ENCODE measurements at places on chromosomes 7 and 10. TPM values are rescaled to one million over a fixed set of nuclear protein-coding genes. Genes with fewer than 3 reads are reported as not detected.

- no peak overlapping the region for H3K4me3 ChIP-seq
- DNase-seq: no peak
- no peaks in the 10 kb centered on the region for H3K36me3 ChIP-seq
- no peaks in the 10 kb centered on the region for H3K4me1 ChIP-seq
- no peaks in the 10 kb centered on the region for H3K27me3 ChIP-seq
- H3K27ac ChIP-seq: no peak overlapping the region
These were observed 512.5 kb downstream of the ETV1 start for GRCh38 chr7:13476881-13477444.

Gene LAMTOR4
- 69.6 TPM for total RNA-seq

GRCh38 chr7:56222866-56223265, 106.6 kb upstream of the NUPR2 start:
- H3K4me3 ChIP-seq: no peak overlapping the region
- DNase-seq: no peak
- H3K36me3 ChIP-seq: no peaks in the 10 kb centered on the region
- no peaks in the 10 kb centered on the region for H3K4me1 ChIP-seq

- no peak overlapping the region for H3K27ac ChIP-seq
- peaks cover 11% of the 10 kb centered on the region for H3K4me1 ChIP-seq
- no peaks in the 10 kb centered on the region for H3K36me3 ChIP-seq
- DNase-seq: no peak
These were observed 134.8 kb downstream of the WDR37 start for GRCh38 chr10:1190791-1191490.

DNA sequence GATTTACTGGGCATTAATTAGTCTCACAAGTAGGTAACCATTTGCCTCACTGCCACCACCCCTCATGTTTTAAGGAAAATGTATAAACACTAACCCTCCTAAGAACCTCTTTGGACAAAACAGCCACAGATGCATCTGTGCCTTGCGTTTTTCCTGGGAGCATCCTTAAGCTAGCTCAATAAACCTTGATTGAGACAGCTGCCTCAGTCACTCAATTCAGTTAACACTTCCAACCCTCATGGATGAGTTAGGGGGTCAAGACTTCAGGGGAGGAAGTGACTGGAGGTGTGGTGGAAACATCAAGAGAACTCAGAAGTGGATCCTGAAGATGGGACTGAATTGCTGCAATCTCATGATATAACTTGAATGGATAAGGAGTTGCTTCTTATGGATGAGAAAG, 31.5 kb downstream of the CUL2 start:
- peaks cover 29% of the 10 kb centered on the region for H3K36me3 ChIP-seq
- H3K27me3 ChIP-seq: no peaks in the 10 kb centered on the region
- no peak overlapping the region for H3K4me3 ChIP-seq

DNA sequence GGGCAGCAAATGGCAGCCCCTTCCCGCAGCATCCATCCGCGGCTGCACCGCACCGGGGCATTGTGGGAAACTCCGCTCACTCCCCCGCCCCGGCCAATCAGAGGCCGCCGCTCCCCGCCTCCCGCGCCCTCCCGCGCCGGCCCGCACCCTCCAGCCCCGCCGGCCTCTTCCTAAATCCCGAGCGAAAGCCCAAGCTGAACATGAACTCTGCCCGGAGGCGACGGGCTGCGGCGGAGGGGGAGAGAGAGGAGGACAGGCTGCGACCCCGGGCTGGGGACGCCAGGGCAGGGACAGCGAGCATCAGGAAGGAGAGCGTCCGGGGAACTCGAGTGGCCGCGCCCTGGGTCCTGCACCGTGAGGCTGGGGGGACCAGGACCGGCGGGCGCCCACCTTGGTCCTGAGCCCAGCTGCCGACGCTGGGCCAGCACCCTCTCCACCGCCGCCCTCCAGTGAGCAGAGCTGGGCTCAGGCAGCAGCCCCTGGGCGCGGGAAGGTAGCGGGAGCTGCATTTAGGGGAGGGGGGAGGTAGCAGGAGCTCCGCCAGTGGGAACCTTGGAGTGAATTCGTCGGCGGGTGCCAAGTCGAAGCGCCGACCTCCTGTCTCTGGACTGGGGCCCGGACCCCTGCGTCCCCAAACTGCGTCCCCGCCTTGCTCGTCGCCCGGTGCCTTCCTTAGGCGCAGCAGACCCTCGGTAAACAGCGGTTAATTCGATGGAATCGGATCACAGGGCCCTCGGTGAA, at the start of gene DGKI:
TSS of gene DGKI (minus strand) at position 148 of the 741 bp plus-strand sequence.
- peaks cover 57% of the 10 kb centered on the region for H3K27me3 ChIP-seq
- H3K4me1 ChIP-seq: peaks cover 6% of the 10 kb centered on the region
- DNase-seq: peak; percentile 11
- H3K4me3 ChIP-seq: peak within 1 kb of the TSS; percentile 32
- no peak within 1 kb of the TSS for H3K27ac ChIP-seq

DNA sequence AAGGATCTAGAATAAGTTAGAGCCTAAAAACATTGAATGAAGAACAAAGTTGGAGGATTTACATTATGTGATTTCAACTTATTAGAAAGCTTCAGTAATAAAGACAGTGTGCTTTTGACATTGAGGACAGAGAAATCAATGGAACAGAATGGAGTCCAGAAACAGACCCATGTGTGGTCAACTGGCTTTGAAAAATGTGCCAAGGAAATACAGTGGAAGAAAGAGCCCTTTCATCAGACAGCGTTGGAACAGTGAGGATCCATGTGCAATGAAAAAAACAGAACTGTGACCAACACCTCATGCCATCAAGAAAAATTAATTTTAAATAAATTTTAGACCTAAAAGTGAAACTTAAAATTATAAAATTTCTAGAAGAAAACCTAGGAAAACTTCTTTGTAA, 50.6 kb upstream of the LRRC18 start:
- H3K4me3 ChIP-seq: no peak overlapping the region
- H3K27ac ChIP-seq: no peak overlapping the region
- no peak for DNase-seq
- no peaks in the 10 kb centered on the region for H3K4me1 ChIP-seq
- H3K27me3 ChIP-seq: no peaks in the 10 kb centered on the region

Gene TLX1
- total RNA-seq: not detected

DNA sequence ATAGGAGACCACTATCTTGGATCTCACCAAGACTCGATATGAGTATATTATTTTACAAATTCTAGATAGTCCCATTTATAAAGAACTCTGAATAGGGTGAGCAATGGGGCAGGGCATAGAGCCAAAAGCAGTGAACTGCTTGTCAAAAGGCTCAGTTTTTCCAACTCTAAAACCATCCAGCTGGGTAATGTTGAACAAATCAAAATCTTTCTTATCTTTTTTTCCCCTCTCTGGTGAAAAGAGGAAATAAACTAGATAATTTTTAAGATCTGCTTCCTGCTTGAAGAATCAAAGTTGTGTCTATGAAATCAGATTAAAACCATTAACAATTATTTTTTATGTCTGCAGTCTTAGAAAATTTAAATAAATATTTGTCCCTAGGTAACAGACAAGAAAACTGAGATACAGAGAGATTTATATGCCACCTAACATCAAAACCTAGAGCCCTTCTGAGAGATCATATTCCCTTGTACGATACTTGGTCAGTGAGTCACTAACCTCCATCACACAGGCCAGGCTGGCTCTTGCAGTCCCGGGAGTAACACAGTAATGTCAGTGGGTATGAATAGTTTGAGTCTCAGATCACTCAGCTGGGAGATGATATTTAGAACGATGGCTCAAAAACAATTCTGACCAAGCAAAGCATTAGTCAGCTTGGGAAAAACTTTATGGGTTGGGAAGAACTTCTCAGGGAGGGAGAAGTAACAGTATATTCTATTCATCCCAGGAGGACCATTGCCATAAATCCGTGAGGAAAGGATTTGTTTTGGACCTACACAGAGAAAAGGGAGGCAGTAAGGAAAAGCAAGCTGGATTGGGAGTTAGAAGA, 178.8 kb downstream of the REEP3 start:
- no peaks in the 10 kb centered on the region for H3K36me3 ChIP-seq
- DNase-seq: peak; percentile 46

GRCh38 chr7:44194069-44194468, 4.8 kb upstream of the GCK start:
- peaks cover 6% of the 10 kb centered on the region for H3K27me3 ChIP-seq
- peak; percentile 75 for DNase-seq
- no peaks in the 10 kb centered on the region for H3K36me3 ChIP-seq
- H3K4me1 ChIP-seq: peaks cover 8% of the 10 kb centered on the region
- no peak overlapping the region for H3K4me3 ChIP-seq

- peaks cover 1% of the 10 kb centered on the region for H3K27me3 ChIP-seq
- H3K4me3 ChIP-seq: peak overlapping the region; percentile 16
- no peak for DNase-seq
- no peaks in the 10 kb centered on the region for H3K36me3 ChIP-seq
- H3K27ac ChIP-seq: no peak overlapping the region
These were observed 181.3 kb upstream of the FZD1 start for GRCh38 chr7:91082852-91083495.

Gene CHST15
- total RNA-seq: 0.40 TPM

DNA sequence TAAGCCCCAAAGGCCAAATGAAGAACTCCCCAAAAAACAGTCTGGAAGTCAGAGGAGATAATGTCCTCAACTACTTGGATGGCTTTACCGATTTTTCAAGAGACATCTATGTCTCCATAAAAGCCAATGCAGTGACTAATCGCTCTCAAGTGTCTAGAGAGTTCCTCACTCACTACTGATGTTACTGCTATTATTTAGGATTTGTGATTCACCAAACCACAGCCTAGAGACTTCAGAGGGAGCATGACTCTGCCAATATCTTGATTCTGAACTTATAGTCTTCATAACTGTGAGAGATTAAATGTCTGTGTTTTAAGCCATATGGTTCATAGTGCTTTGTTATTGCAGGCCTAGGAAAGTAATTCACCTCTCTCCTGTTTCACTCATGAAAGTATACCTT, 160.2 kb downstream of the IPMK start:
- no peaks in the 10 kb centered on the region for H3K36me3 ChIP-seq
- no peak overlapping the region for H3K27ac ChIP-seq
- H3K27me3 ChIP-seq: peaks cover 4% of the 10 kb centered on the region
- no peaks in the 10 kb centered on the region for H3K4me1 ChIP-seq
- H3K4me3 ChIP-seq: no peak overlapping the region
- DNase-seq: no peak

Gene AGAP5
- 10.3 TPM for total RNA-seq

DNA sequence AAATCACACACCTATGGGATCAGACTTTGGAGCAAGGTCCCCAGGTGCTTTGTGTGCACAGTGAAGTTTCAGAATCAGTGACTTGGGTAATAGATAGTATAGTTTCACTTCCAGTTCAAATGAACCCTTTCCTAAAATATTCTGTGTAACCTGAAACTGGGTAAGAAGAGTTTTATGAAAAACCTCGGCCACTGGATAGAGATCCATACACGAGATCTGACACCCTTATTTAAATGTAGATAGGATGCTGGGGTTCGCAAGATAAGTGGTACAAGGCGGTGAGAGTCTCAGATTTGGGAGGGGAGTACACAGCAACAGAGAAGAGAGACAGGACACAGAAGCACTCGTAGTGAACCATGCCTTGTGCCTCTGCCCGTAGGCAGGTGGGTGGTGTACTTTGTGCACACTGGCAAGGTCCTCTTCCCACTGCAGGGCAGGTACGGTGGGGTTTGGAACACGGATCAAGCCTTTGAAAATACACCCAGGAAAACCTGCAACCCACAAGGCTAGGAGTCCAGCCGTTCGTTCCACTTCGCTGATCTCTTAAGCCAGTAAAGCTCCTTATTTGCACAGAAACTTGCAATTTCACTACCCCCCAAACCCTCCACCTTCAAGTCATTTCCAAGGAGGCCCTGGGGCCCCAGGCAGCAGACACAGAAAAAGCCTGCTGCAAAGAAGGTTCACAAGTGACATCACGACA, 162.8 kb downstream of the USP6NL start:
- DNase-seq: no peak
- no peaks in the 10 kb centered on the region for H3K27me3 ChIP-seq
- no peak overlapping the region for H3K27ac ChIP-seq
- no peak overlapping the region for H3K4me3 ChIP-seq

- peaks cover 32% of the 10 kb centered on the region for H3K36me3 ChIP-seq
- H3K4me1 ChIP-seq: peaks cover 62% of the 10 kb centered on the region
- no peaks in the 10 kb centered on the region for H3K27me3 ChIP-seq
- H3K27ac ChIP-seq: peak overlapping the region; percentile 89
- peak overlapping the region; percentile 90 for H3K4me3 ChIP-seq
These were observed 844 bp downstream of the NRF1 start for GRCh38 chr7:129612112-129613015.

DNA sequence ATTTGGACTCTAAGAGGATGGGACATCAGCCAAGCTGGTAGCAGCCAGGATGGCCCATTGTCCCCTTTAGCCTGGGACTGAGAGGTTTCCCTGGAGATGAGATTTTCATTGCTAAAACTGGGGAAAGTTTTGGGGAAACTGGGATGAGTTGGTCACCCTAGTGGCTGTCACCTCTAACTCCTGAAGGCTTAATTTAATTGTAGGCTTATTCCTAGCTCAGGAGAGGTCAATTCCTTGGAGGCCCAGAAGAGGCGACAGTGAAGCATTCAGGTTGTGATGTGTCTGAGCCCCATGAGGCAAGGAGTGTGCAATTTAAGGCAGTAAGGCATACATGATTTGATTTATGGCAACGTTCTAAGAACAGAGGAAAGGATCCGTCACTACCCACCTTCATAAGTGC, 24.9 kb upstream of the JAZF1 start:
- H3K36me3 ChIP-seq: peaks cover 13% of the 10 kb centered on the region
- no peak for DNase-seq
- no peak overlapping the region for H3K4me3 ChIP-seq
- no peak overlapping the region for H3K27ac ChIP-seq
- H3K27me3 ChIP-seq: peaks cover 18% of the 10 kb centered on the region
- H3K4me1 ChIP-seq: peaks cover 33% of the 10 kb centered on the region

GRCh38 chr7:38632411-38632810, 1.2 kb upstream of the AMPH start:
- peaks cover 41% of the 10 kb centered on the region for H3K27me3 ChIP-seq
- H3K4me3 ChIP-seq: no peak overlapping the region
- no peak overlapping the region for H3K27ac ChIP-seq
- H3K36me3 ChIP-seq: no peaks in the 10 kb centered on the region

DNA sequence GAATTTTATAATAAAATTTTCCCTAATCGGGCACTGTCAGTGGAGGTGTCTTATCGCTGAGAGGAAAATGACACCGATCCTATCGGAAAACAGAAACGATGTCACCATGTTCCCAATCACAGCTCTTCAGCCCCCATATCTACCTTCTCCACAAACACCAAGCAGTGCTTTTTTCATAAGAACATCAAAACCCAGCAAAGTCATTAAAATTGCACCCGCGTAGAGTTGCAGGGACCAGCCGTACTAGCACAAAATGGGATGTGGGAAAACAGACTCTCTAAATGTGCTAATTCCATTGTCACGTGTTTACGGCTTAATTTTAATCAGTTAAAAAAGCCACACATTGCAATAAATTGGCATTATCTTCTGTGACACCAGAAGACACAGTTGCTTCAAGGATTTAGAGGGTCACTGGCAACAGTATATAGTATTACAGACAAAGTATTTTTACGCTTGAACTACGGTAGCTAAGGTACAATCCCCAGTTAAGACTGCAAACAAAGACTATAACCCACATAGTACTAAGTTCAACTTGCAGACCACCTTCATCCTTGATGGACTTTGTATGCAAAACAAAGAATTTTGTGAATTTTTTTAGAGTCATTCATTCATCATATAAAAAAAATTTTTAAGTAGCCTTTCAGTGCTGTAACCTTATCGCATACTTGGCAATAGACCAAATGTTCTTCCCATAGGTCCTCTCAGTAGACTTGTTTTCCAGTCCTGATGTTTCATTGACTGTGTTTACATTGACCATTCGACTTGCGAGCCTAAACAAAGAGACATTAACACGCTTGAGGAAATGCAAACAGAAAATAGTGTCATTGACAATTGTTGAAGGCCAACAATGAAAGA, 116.0 kb downstream of the VTI1A start:
- no peaks in the 10 kb centered on the region for H3K27me3 ChIP-seq
- H3K27ac ChIP-seq: no peak overlapping the region
- DNase-seq: no peak
- H3K36me3 ChIP-seq: no peaks in the 10 kb centered on the region
- H3K4me3 ChIP-seq: no peak overlapping the region

- DNase-seq: no peak
- peaks cover 2% of the 10 kb centered on the region for H3K36me3 ChIP-seq
- H3K4me3 ChIP-seq: no peak overlapping the region
- no peaks in the 10 kb centered on the region for H3K27me3 ChIP-seq
These were observed 147.5 kb upstream of the TCF7L2 start for GRCh38 chr10:112802411-112803022.
